ENCODE measurements at places on chromosomes 13 and 19. TPM values are rescaled to one million over a fixed set of nuclear protein-coding genes. Genes with fewer than 3 reads are reported as not detected.

GRCh38 chr13:46012404-46012803 is 40.1 kb downstream of the ZC3H13 start:
- DNase-seq, result no peak

- DNase-seq, result no peak
Measured at GRCh38 chr19:43468354-43469159, 3.1 kb upstream of the LYPD3 start.

DNA sequence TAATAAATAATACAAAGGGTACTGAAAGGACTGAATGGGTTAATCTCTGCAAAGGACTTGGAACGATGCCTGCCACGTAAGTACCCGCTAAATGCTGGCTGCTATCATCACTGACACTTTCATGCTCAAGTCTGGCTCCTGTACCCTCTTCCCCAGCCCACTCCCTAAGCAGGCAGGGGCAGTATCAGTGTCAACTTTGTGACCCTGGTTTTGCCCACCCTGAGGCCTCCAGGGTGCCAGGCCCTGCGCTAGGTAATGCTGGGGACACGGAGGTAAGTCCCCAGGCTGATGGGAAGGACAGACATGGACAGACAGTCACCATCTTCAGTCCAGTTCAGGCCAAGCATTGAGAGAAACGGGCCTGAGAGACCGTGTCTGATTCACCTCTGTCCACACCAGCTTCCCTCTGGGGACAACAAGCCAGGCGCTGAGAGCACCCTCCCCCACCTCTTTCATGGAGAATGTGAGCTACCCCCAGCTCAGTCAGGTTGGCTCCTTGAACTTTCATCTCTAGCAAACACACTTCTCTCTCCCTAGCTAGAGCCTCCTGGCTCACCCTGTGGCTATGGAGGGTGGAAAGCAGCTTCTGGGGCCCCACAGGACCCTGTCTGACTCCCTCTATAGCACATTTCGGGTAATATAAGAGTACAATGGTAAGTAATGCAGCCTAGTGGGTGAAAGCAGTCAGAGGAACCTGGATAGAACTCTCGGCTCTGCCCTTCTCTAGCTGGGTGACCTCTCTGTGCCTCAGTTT is 800 bp downstream of the ETFB start:
- DNase-seq, result no peak

DNA sequence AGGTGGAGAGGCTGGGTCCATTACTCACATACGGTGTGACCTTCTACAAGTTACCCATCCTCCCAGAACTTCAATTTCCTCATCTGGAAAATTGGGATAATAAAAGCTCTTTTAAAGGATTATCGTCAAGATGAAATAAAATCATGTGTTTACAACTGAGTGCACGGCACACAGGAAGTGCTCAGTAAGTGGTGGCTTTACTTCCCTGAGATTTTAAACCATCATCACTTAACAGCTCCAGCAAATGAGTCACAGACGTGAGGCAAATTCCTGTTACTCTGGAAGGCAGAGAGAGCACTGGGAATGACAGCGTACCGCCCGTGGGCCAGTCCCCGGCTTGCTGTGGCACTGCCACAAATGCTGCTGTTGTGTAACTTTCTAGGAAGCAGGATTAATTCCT is 64.1 kb downstream of the MRPL57 start:
- DNase-seq, result no peak

DNA sequence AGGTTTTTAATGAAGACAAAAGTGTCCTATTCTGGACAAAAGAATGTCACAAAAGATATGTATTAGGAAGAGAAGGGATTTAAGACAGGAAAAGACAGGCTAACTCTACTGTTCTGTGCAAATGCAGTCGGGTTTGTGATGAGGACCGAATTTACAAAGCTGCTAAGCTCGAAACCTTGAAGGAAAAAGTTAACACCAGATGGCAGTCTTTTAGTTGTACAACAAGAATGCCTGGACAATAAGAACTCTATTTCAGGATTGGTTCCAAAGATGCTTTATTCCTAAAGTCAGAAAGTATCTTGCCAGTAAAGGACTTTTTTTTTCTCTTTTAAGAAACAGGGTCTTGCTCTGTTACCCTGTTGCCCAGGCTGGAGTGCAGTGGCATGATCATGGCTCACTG is 51.1 kb downstream of the HS6ST3 start:
- DNase-seq, result no peak

- DNase-seq, result no peak
Measured at GRCh38 chr13:95880331-95880730, 172.9 kb downstream of the UGGT2 start.

The ZIC2 gene
- total RNA-seq, result 0.11 TPM

- no peak for DNase-seq
Measured at GRCh38 chr19:45333609-45334303, 6.8 kb upstream of the KLC3 start.

The POU2F2 gene
- total RNA-seq, result 0.95 TPM

- DNase-seq, result no peak
Measured at GRCh38 chr19:28283592-28283991, 929.4 kb downstream of the UQCRFS1 start.

The B3GNT8 gene
- total RNA-seq, result 0.69 TPM

DNA sequence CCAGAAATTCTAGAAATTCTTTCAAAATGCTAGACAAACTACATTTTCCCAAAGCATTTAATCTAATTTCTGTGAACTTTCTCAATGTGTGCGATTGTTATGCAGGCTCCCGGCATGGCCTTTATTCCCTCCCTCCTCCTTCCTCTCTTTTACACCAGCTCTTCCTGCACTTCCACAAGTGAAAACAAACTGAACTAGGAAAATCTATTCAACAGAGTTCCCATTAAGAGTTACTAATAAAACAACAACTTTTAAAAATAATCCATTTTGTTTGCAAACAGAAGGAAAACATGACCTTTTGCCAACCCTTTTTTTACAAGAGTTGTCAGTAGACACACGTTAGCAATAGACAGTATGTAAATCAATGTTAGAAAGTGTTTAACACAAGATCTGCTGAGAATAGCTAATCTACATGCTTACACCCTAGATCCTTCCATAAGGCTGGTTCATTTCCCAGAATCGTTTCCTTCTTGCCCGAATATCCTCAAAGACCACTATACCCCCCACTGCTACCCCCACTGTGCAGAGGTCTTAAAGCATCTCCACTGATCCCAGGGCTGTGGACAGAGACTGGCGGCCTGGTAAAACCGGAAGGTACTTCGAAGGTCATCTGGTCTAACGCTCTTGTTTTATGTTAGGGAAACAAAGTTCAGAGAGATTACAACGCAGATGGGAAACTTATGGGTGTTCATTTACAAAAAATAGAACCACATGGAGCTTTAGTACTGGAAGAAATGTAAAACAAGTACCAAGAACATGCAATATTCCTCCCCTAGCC is 98.0 kb downstream of the FOXO1 start:
- no peak for DNase-seq

The FLT3 gene
- 1.0 TPM for total RNA-seq

The GPR4 gene
- total RNA-seq, result 0.32 TPM

DNA sequence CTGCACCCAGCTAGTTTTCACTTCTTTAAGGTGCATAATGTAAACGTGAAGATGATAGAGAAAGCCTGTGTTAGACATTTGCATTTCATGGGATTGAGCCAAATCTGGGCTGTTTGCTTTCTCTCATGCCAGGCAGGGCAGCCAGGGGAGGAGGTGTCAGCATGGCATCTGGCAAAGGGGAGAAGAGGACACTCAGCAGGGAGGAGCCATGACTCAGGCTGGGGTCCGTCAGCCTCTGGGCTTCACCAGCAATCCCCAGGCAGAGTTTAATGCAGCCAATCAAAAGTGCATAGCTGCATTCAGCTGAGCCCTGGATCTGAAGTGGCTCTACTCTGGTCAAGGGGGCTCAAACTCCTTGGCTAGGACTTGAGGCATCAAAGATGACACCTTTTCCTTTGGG is 23.5 kb downstream of the EBPL start:
- DNase-seq, result no peak

The SYCN gene
- not detected for total RNA-seq

DNA sequence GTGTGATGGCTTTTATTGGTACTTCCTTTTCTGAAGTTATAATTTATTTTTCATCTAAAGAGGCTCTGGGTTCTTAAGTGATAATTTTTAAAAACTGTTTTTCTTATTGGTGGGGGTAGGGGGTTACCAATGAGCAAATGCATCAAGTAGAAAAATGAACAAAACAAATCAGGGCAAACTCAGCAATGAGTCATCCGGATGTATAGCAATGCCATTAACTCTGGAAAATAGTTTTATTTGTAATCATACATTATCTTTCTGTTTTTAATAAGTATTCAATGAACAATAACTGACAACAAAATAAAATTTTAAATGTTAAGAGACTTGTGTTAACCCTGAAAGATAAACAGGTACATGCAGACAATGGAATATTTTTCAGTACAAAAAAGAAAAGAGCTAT is 67.6 kb downstream of the UFM1 start:
- no peak for DNase-seq

The CKM gene
- 39.0 TPM for total RNA-seq

The SYDE1 gene
- total RNA-seq, result 12.8 TPM

The N4BP2L1 gene
- total RNA-seq, result 15.8 TPM

GRCh38 chr13:46552889-46553520 is at the start of gene LRCH1:
Gene LRCH1, plus strand, starts transcription at chr13:46553170. Its CDS starts 227 bp downstream, at chr13:46553397.
- peak; percentile 79 for DNase-seq

DNA sequence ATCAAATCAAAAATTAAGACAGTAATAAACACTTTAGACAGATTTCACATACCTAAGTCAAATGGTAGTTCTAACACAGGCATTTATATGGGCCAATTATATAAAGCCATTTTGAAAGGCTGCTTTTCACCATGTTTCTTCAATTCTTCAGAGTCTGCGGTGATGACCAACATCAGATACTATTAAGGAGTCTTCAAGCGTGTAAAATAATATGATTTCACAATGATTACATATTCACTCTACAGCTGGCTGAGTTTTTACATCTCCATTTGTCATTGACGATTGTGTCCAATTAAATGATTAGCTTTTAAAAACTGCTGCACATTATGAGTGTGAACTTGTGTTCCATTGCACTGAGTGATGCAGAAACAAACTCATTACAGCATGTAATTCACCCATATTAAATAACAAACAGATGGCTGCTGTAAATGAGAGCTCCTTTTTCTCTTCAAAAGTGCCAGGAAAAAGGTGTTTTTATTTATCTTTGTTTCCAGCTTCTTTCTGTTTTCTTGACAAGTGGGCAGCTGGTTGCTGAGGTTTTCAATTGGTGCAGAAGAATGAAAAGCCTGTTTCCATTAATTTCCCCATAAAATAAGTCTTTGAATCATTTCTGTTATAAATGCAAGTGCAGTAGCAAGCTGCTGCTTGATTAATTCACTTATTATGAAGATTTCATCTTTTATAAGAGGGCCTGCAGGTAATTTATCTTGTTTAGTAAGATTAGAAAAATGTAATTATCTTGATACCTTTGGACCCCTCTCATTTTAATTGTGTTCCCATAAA is 676.1 kb upstream of the KLHL1 start:
- DNase-seq, result no peak

DNA sequence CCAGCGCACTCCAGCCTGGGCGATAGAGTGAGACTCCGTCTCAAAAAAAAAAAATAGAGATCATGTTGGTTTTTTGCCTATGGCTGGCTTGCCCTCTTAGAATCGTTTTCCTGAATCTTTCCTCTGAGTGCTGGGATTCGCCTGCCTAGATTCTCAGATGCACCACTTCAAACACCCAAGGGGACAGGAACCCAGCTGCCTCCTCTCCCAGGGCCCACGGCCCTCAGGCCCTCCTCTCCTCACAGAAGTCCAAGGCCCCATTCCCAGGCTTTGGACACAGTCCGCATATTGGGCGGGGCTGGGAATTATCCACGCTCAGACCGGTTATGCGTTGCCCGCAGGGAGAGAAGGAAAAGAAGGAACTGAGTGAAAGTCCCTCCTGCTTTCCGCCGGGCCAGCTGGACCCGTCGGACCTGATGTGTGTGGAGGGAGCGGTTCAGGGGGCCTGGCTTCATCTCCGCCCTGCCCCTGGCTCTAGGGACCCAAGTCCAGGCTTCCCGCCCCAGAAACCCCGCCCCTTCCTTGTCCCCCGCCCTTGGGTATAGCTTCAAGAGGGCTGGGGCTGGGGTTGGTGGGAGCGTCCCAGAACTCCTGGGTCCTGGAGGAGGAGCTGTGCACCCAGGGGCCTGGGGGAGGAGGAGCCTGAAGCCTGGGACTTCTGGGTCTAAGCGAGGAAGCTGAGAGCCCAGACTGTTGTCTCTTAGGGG is 5.8 kb downstream of the PPFIA3 start:
- DNase-seq, result no peak

DNA sequence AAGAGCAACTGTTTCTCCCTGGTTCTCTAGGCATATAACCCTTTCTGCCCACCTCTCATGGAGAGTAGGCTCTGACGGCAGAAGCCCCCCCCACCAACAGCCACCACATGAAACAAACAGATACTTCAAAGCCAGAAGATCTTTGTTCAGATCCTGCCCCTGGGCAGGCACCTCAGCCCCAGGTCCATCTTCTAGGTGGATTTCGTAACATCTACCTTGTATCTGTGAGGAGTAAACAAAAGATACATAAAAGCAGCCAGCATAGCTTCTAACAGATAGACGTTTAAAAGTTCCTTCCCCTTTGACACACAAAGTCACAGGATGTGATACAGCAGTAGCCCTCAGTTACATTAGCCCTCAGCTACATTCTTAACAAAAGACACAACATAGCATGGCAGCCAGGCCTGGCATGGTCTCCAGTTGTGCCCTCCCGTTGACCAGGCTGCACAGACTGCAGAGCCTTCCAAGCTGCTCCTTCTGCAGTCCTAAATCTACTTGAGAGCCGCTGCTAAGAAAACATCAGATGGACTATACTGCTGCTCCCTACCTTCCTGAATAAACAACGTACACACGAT is 35.4 kb downstream of the BRD4 start:
- DNase-seq, result no peak

GRCh38 chr13:99154064-99154463 is 46.6 kb upstream of the UBAC2 start:
- no peak for DNase-seq

DNA sequence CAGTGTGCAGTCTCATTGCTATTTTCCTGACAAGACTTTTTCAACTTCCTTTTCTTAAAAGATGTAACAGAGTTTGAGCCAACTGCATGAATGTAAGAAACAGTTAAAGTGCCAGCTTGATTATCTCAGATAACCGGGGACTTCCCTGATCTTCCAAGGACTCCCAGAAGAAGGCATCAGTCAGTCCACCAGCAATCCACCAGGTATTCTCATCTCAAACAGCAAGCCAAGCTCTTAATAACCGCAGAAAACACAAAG is 350.1 kb downstream of the LIG4 start:
- DNase-seq, result no peak

DNA sequence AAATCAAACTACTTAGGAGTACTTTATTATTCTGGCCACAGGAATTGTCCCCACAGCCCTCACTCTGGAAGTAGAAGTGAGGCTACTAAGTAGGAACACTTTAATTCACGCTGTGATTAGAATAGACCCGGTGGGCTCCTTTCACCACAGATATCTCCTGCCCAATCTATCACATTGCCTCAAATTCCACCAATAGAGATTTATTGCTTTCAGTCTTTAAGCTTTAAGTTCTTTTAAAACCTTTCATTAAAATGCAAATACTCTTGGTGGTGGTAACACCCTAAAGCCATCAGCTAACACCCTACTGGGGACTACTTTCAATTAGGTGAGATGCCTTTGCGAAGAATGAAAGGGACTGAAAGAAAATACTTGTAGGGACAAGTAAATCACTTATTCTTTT is 181.9 kb downstream of the DACH1 start:
- DNase-seq, result no peak

The RTBDN gene
- total RNA-seq, result not detected

The PSG2 gene
- total RNA-seq, result not detected

GRCh38 chr13:19605161-19605955 is 28.1 kb upstream of the MPHOSPH8 start:
- no peak for DNase-seq
